ENCODE measurements at places on chromosomes 3 and 15.

GRCh38 chr3:116469546-116469945 lies 24.3 kb upstream of the LSAMP start:
- no peak overlapping the region for H3K4me3 ChIP-seq
- H3K4me1 ChIP-seq, result no peaks in the 10 kb centered on the region
- H3K36me3 ChIP-seq, result no peaks in the 10 kb centered on the region

- H3K4me3 ChIP-seq, result no peak overlapping the region
- H3K4me1 ChIP-seq, result peaks cover 5% of the 10 kb centered on the region
- DNase-seq, result no peak
- peaks cover 3% of the 10 kb centered on the region for H3K27me3 ChIP-seq
These were observed 61.1 kb downstream of the DIPK2A start for GRCh38 chr3:144032531-144033239.

GRCh38 chr3:129412542-129413198 lies 15.8 kb downstream of the EFCAB12 start:
- no peak overlapping the region for H3K27ac ChIP-seq
- H3K36me3 ChIP-seq, result no peaks in the 10 kb centered on the region
- no peak for DNase-seq
- no peaks in the 10 kb centered on the region for H3K4me1 ChIP-seq

- DNase-seq, result peak; percentile 84
- peaks cover 2% of the 10 kb centered on the region for H3K4me1 ChIP-seq
- H3K27ac ChIP-seq, result no peak overlapping the region
- no peak overlapping the region for H3K4me3 ChIP-seq
These were observed 120.9 kb downstream of the SAMMSON start for GRCh38 chr3:70120357-70120966.

DNA sequence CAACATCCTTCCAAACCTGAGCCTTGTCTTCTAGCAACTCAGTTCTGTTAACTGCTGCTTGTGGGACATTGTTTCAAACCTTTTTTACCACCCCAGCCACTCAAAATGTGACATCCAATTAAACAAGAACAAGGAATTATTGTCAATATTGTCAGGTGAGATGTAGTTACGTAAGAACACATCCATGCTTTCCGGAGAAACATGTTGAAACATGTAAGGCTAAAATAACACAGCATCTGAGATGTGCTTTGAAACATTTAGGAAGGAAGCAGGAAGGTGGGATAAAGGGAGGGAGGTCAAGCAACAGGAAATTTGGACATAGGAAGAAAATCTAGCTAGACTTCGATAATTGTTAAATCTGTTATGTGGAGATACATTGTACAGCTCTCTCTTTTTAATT lies 50.9 kb upstream of the PRICKLE2 start:
- H3K36me3 ChIP-seq, result no peaks in the 10 kb centered on the region
- H3K4me1 ChIP-seq, result no peaks in the 10 kb centered on the region
- no peaks in the 10 kb centered on the region for H3K27me3 ChIP-seq
- no peak overlapping the region for H3K27ac ChIP-seq
- no peak for DNase-seq

GRCh38 chr15:59896663-59897074 lies 107.4 kb upstream of the FOXB1 start:
- H3K27me3 ChIP-seq, result no peaks in the 10 kb centered on the region
- no peak overlapping the region for H3K27ac ChIP-seq
- no peak for DNase-seq
- no peaks in the 10 kb centered on the region for H3K36me3 ChIP-seq

- no peaks in the 10 kb centered on the region for H3K4me1 ChIP-seq
- no peak overlapping the region for H3K4me3 ChIP-seq
- H3K27ac ChIP-seq, result no peak overlapping the region
- no peaks in the 10 kb centered on the region for H3K36me3 ChIP-seq
- no peak for DNase-seq
- H3K27me3 ChIP-seq, result peaks cover 2% of the 10 kb centered on the region
These were observed 24.4 kb upstream of the THBS1 start for GRCh38 chr15:39556461-39556860.

- no peak overlapping the region for H3K27ac ChIP-seq
- DNase-seq, result no peak
- H3K36me3 ChIP-seq, result peaks cover 2% of the 10 kb centered on the region
- no peak overlapping the region for H3K4me3 ChIP-seq
These were observed 7.0 kb upstream of the SLC22A14 start for GRCh38 chr3:38274864-38275649.

DNA sequence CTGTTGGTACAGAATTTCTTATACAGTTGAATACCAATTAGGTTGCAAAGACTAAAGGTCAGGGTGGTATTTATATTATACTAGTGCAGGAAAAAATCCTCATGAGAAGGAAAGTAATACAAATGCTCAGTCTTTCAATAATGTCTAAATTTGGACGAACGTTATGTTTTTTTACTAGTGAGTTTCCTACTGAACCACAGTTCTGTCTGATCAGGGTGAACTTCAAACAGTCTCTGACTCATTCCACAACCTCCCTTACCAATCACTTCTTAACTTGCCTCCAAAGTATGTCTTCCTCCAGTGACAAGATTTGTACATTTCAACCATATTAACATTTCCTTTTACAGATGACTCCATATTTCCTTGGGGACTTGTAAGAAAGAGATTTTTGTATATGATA lies 3.4 kb downstream of the TMEM212 start:
- DNase-seq, result peak; percentile 32
- no peak overlapping the region for H3K4me3 ChIP-seq
- H3K27ac ChIP-seq, result no peak overlapping the region
- no peaks in the 10 kb centered on the region for H3K36me3 ChIP-seq
- peaks cover 1% of the 10 kb centered on the region for H3K27me3 ChIP-seq

- no peak overlapping the region for H3K27ac ChIP-seq
- no peak for DNase-seq
- peaks cover 2% of the 10 kb centered on the region for H3K4me1 ChIP-seq
These were observed 21.6 kb upstream of the SPTBN5 start for GRCh38 chr15:41915255-41915994.

- peaks cover 2% of the 10 kb centered on the region for H3K36me3 ChIP-seq
- H3K27me3 ChIP-seq, result no peaks in the 10 kb centered on the region
- no peak for DNase-seq
- H3K4me3 ChIP-seq, result no peak overlapping the region
- no peaks in the 10 kb centered on the region for H3K4me1 ChIP-seq
- no peak overlapping the region for H3K27ac ChIP-seq
These were observed 51.8 kb downstream of the CTDSPL start for GRCh38 chr3:37913522-37913921.

GRCh38 chr3:97827741-97828471 lies 6.1 kb downstream of the CRYBG3 start:
- H3K27ac ChIP-seq, result no peak overlapping the region
- no peaks in the 10 kb centered on the region for H3K36me3 ChIP-seq
- no peak for DNase-seq
- peaks cover 7% of the 10 kb centered on the region for H3K27me3 ChIP-seq
- peaks cover 5% of the 10 kb centered on the region for H3K4me1 ChIP-seq

DNA sequence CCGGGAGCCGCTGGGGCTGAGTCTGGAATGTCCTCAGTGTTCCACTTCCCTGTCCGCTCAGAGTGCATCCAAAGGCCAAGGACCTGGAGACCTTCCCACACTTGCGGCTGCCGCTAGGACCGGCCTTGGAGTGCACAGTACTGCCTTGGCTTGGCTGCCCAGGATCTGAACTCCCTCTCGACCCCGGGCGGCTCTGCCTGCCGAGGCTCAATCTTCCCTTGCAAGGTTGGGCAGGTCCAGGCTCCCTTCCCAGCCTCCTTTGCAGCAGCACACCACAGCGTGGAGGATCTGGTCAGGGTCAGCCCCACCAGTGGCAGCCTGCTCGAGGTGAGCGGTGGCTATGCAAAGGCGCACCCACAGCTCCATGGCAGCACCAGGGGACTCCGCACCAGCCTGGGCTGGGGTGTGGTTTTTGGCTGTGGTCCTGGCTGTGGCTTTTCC lies 69.2 kb downstream of the PLXNA1 start:
- no peak overlapping the region for H3K27ac ChIP-seq
- H3K4me1 ChIP-seq, result no peaks in the 10 kb centered on the region
- H3K4me3 ChIP-seq, result no peak overlapping the region
- H3K36me3 ChIP-seq, result no peaks in the 10 kb centered on the region

- peaks cover 26% of the 10 kb centered on the region for H3K36me3 ChIP-seq
- no peak overlapping the region for H3K4me3 ChIP-seq
- H3K4me1 ChIP-seq, result peaks cover 12% of the 10 kb centered on the region
These were observed 73.0 kb downstream of the SUMF1 start for GRCh38 chr3:4394048-4394447.

DNA sequence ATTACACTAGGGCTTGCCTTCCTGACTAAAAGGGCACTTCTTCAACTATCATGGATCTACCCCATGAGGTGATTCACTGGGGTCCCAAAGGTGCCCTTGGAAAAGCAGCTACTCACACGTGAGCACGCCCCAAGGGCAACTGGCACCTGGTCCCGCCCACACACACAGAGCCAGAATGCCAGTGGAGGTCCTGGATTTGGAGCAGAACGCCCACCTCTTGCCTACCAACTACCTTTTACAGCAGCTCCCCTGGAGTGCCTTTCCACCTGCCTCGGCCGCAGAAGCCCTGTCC lies 1.8 kb upstream of the CTDSPL start:
- H3K27ac ChIP-seq, result peak overlapping the region; percentile 73
- peaks cover 2% of the 10 kb centered on the region for H3K27me3 ChIP-seq
- H3K36me3 ChIP-seq, result no peaks in the 10 kb centered on the region
- DNase-seq, result no peak
- H3K4me3 ChIP-seq, result peak overlapping the region; percentile 85

DNA sequence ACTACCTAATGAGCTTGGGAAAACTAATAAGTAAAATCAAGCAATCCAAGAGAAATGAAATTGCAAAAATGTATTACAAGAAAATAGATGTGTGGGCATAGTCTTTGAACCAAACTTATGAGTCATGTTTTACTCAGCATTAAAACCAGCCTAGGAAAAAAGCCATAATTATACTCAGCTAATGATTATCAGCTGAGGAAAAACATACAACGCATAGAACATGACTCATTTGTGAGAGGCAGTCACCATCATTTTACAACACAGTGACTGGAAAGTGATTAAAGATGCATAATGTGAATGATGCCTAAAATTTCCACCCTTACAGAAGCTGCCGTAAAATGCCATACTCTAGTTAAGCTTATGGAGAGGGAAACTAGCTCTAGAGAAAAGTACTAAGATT lies 238.0 kb upstream of the EOMES start:
- no peak overlapping the region for H3K27ac ChIP-seq
- H3K4me3 ChIP-seq, result no peak overlapping the region
- no peaks in the 10 kb centered on the region for H3K27me3 ChIP-seq
- DNase-seq, result no peak

DNA sequence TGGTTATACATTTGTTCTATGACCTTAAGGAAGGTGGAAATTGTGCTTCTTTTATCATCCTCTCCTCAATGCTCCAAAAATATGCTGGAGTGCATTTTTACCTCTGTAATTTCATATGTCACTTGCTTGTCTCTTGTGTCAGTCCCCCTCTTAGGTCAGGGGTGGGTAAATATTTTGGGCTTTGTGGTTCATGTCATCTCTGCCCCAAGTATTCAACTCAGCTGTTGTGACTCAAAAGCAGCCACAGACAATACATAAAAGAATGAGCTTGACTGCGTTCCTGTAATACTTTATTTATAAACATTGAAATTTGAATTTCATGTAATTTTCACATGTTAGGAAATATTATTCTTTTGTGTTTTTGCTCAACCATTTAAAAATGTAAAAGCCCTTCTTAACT lies 60.4 kb upstream of the SLC24A5 start:
- no peaks in the 10 kb centered on the region for H3K36me3 ChIP-seq
- H3K27ac ChIP-seq, result no peak overlapping the region
- peaks cover 1% of the 10 kb centered on the region for H3K27me3 ChIP-seq
- no peaks in the 10 kb centered on the region for H3K4me1 ChIP-seq
- H3K4me3 ChIP-seq, result no peak overlapping the region
- DNase-seq, result no peak

- H3K27me3 ChIP-seq, result peaks cover 19% of the 10 kb centered on the region
- no peaks in the 10 kb centered on the region for H3K36me3 ChIP-seq
- H3K4me1 ChIP-seq, result no peaks in the 10 kb centered on the region
- no peak overlapping the region for H3K27ac ChIP-seq
- no peak for DNase-seq
These were observed 141.9 kb downstream of the TPRA1 start for GRCh38 chr3:127448671-127449070.
